ENCODE measurements at places on chromosomes 13 and 19. TPM values are rescaled to one million over a fixed set of nuclear protein-coding genes. Genes with fewer than 3 reads are reported as not detected.

GRCh38 chr19:30634996-30635975 lies 263.1 kb downstream of the ZNF536 start:
- DNase-seq, result no peak

DNA sequence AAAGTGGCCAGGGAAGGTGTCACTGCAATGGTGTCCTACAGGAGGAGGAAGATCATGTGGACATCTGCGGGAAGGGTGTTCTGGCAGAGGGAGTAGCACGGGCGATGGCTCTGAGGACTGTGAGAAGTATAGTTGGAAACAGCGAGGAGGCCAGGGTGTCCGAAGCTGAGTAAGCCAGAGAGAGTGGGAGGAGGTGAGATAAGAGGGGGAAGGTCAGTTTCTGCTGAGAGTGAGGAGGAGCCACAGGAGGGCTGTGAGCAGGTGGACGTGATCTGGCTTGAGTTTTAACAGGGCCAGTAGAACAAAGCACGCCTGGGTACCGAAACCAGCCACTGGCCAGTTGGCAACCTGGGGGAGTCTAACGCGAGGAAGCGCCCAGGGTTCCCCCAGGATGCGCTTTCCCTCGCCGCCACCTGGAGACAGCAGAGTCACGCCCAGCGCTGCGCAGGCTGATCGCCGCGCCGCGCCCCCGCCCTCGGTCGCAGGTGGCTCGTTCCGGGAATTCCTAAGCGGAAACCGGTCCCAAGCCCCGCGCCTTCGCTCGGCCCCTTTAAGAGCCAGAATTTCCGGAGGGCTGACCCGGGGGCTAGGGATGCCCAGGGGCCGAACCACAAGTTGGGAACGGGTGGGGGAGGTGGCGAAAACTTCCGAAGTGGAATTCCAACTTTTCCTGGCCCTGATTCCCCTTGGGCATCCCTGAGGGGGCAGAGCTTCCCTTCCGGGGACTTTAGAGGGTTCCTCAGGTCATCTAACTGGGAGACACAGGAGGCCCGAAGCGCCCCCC lies 1.1 kb upstream of the LSR start:
- DNase-seq, result no peak

GRCh38 chr13:42950181-42950580 lies 41.9 kb downstream of the EPSTI1 start:
- DNase-seq, result no peak

- DNase-seq, result no peak
Measured at GRCh38 chr13:103403148-103403740, 337.0 kb upstream of the SLC10A2 start.

- DNase-seq, result no peak
Measured at GRCh38 chr13:24887759-24888158, 123.8 kb downstream of the RNF17 start.

The CD22 gene
- total RNA-seq, result 1.4 TPM

DNA sequence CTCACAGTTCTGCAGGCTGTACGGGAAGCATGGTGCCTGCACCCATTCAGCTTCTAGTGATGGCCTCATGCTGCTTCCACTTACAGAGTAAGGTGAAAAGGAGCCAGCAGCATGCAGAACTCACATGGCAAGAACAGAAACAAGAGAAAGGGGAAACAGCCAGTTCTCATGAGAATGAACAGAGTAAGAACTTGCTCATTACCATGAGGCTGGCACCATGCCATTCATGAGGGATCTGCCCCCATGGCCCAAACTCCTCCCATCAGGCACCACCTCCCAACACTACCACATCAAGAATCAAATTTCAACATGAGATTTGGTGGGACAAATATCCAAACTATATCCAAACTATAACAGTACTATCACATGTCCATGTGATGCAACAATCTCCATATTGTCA lies 72.1 kb downstream of the KATNAL1 start:
- no peak for DNase-seq

DNA sequence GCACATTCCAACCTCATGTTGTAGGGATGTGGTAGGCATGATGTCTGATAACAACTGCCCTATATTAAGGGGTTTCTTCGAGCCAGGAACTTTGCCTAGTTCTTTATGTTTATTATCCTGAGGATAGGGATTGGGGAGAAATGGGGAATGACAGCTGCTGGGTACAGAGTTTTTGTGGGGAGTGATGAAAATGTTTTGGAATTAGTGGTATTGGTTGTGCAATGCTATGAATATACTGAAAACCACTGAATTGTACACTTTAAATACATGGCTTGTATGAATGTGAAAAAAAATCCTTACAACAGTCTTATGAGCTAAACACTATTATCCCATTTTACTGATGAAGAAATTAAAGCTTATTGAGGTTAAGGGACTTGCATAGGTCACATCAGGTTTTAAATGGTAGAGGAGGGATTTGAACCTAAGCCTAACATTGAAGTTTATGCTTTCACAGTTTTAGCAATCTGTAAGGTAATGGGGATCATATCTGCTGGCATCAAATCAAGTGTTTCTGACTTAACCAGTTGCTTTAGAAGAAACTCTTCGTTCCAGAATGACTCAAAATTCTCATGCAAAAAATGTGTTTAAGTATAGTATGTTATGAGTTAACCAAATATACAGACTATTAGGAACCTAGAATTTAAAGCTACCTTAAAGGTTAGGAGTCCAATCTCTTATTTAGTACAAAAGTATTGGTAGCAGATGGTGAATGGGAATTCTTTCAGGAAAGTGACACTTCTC lies 61.4 kb downstream of the ERCC5 start:
- DNase-seq, result no peak

- no peak for DNase-seq
Measured at GRCh38 chr19:14772467-14772866, 5.9 kb downstream of the ADGRE2 start.

- no peak for DNase-seq
Measured at GRCh38 chr13:91347996-91348905, 764 bp downstream of the MIR17HG start.

The LGALS4 gene
- 3.5 TPM for total RNA-seq

- no peak for DNase-seq
Measured at GRCh38 chr19:1449467-1450442, at the start of gene APC2. Gene APC2, plus strand, starts transcription at chr19:1450121. Its CDS starts 2,881 bp downstream, at chr19:1453002.

GRCh38 chr19:39449116-39449797 lies 3.9 kb downstream of the SUPT5H start:
- DNase-seq, result no peak

Measured in thoracic aorta (tissue), 2 donors.